GM10248 (cell line): ENCODE measurements at places on chromosomes 3 and 15.

GRCh38 chr3:158128755-158129154 is 18.9 kb downstream of the RSRC1 start:
- no peak for DNase-seq

DNA sequence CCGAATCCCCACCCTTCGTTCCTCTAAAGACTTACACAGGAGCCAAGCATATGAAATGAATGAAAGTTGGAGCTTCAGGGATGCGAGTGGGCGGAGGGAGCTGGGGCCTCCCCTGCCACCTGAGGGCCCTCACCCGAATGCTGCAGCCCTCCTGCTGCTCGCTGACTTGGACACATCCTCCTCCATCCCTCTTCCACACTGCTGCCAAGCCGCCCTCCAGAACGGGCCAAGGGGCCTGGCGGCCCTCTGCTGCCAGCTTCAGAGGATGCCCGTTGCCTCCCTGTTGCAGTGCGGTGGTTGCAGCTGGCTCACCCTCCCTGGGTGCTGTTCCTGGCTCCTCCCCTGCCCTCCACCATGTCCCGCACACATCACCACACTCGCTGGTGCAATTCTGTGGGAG is 71.2 kb downstream of the GABRG3 start:
- no peak for DNase-seq

DNA sequence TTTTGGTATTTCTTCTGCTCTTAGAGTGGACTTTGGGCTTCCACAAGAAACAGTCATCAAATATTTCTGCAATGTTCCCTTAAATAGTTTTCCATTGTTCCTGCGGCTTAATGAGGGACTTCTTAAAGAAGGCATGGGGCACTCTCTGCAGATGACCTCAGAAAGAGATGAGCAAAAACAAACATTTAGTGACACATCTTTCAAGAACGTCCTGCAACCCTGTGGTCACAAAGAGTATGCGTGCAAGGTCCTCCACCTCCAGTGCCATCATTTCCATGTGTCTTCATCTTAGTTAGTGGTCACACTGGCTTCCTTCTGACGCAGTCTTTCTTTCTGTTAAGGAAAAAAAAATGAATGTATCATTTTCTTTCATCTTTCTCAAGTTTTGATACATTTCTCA is 56.2 kb downstream of the GREM1 start:
- DNase-seq = no peak

DNA sequence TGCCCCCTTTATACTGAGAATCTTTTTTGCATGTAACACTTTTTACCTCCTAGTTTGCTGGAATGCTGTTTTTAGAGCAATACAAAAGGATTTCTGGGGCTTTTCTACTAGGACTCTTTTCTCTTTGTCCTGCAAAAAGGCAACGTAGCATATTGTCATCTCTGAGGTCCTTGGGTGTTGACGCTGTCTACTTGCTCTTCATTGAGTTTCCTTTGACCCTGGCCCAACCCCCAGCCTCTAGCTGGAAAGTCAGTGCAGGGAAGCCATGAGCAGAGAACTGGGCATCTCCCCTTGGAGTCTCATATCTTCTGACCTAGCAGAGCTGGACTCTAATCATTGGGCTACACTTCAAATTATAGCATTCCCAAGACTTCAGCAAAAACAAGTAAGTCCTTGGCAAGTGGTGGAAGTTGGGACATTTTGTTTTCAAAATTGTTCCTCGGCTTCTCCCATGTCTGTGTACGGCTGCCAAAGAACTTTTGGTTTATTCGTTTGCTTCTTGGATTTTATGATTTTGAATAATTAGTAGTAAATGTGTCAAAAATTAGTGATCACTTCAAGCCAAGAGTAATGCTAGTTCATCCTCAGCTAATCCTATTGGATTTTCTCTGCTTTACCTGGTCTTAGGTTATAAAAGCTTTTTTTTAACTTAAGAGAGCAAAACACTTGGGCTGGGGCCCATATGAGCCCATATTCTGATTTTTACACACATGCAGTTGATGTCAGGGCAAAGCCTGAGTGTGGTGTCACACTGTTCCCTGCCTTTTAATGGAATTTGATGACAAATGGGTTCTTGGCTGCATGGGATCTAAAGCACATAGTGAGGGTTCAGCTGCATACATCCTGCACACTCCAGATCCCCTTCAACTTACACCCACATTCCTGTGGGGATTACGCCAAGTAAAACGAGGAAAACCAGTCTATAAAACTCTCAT is 419.5 kb upstream of the C2CD4B start:
- DNase-seq = no peak
